ENCODE measurements at places on chromosomes 13 and 19.
A peak's percentile ranks its signal among the peaks of the same experiment; 100 is the strongest.

- DNase-seq: no peak
Observed at GRCh38 chr19:2164020-2164998, 576 bp downstream of the DOT1L start.

DNA sequence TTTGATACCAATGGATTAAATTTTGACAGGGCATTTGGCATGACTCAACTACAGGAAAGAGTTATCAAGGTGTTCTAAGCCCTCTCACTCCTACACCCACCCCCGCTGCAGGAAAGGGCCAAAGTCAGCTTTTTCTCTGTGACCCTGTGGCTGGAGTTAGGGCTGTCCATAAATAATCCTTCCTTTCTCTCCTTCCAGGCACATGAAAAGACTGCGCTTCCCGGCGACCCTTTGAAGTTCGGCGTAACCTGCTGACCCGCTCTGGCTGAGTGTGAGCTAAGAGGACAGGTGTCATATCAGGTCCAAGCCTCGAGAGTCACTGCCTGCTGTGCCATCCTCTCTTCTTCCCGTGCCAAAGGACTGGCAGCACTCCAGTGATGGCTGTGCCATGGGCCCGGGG lies 25.6 kb downstream of the ZNF114 start:
- no peak for DNase-seq

GRCh38 chr19:29805031-29805965 lies 6.5 kb upstream of the CCNE1 start:
- no peak for DNase-seq

GRCh38 chr13:42247883-42248282 lies 24.1 kb upstream of the AKAP11 start:
- no peak for DNase-seq

DNA sequence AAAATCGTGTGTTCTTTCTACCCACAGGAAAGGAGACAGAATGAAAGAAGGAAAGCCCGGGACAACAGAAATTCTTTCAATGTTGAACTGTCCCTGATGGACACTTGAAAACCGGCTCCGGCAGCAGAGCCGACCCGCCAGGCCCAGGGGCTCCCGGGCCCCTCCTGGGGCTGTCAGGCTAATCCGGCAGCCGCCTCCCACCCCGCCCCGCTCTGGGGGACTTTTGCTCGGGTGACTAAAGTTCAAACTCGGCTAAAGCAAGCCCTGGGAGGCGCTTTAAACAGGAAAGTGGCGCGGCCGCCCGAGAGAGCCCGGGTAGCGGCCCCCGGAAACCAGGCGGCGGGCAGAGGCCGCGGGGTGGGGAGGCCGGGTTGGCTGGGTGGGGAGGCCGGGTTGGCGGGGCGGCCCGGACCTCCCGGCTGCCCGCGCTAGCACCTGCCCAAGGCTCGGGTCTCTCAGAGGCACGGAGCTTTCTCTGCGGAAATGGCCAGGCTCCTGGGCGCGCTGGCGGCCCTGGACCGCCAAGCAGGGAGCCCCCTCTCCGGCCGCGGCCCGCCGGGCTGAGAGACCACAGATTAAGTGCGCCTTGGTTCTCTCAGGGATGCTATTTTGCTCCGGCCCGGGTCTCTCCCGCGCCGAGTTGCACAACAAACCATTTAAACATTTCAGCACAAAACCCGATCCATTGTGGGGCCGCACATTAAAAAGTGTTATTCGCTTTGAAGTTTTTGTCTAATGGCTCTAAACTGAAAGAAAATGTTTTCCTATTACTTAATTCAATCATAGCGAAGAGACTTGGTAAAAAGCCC lies 2.6 kb upstream of the GSX1 start:
- no peak for DNase-seq

DNA sequence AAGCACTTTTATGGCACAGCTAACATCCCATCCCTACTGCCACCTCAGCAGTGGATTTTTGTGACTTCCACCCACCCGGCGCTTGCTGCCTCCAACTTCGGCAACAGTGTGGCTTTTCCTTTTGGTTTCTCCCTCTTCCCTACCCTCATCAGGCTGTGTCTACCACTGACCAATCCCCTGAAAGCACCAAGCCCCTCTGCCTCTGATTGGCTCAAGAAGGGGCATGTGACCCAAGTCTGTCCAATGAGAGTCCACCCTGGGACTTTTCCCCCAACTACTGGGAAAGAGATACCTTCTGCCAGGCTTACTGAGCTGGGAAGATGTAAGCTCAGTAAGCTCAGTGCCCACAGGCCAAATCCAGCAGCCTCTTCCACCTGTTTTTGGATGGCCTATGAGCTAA lies 5.8 kb downstream of the SMIM7 start:
- DNase-seq: no peak

- no peak for DNase-seq
Observed at GRCh38 chr19:23539499-23539898, 144.2 kb upstream of the ZNF91 start.

DNA sequence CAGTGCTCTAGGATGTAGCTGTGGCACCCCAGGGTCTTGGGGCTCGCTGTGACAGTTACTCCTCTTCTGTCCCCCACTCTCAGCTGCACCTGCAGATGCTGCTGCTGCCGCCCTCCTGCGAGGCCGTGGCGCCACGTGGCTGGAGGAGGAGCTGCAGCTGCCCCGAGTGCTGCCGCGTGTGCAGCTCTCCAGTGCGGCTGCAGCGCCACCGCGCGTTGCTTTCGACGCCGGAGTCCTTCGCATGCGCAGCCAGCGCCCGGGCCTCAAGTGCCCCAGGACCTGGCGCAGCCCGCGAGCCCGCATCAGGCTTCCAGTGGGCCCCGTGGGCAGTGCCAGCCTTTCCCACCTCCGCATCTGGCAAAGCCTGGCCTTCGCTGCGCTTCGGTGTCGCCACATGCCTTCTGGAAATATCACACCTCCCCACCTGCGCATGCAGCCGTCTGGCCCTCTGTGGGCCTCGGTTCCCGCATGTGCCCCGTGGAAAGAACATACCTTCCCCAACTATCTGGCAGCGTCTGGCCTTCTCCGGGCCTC lies 692 bp upstream of the ZNF580 start:
- DNase-seq: peak; percentile 86

DNA sequence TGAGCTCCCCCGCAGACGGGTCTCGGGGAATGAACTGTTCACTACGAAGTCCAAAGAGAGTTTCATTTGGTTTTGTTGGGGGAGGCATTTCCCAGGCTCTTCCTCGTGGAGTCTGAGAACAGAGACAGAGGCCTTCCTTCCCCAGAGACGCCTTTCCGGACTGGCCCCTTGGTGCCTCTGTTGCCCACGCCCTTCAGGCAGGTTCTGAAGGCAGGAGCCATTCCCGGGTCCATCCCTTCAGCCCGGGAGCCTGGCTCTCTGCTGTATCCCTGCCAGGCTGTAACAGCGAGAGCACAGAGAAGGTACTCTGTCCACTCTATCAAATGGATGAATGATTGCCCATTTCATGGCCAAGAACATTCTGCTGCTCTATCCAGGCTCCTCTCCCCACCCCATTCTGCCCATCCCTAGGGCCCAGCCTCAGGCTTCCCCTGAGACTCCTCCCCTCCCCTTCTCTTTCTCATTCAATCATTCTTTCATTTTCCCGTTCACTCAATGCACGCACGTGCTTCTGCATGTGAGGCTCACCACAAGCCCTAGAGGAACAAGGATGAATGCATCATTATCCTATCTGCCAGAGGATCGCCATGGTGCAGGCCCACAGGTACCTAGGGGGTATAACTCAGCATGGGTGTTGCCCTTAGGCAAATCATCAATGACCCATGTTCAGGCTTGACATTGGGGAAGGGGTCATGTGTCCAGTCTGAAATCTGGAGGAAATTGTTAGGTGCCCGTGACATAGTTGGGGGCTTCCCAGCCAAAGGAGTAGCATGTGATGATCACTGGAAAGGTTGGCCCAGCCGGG lies 298.6 kb downstream of the ZNF536 start:
- no peak for DNase-seq
